ENCODE measurements at places on chromosomes 11 and 22. TPM values are rescaled to one million over a fixed set of nuclear protein-coding genes. Genes with fewer than 3 reads are reported as not detected.

Gene GGT1
- 7.6 TPM for total RNA-seq

Gene YPEL4
- not detected for total RNA-seq

Gene GLB1L2
- 0.33 TPM for total RNA-seq

GRCh38 chr11:116791002-116791812, 472 bp downstream of the APOA5 start:
- peak; percentile 56 for DNase-seq
- peaks cover 28% of the 10 kb centered on the region for H3K4me1 ChIP-seq
- H3K27ac ChIP-seq = no peak overlapping the region
- peaks cover 19% of the 10 kb centered on the region for H3K36me3 ChIP-seq
- H3K4me3 ChIP-seq = no peak overlapping the region

DNA sequence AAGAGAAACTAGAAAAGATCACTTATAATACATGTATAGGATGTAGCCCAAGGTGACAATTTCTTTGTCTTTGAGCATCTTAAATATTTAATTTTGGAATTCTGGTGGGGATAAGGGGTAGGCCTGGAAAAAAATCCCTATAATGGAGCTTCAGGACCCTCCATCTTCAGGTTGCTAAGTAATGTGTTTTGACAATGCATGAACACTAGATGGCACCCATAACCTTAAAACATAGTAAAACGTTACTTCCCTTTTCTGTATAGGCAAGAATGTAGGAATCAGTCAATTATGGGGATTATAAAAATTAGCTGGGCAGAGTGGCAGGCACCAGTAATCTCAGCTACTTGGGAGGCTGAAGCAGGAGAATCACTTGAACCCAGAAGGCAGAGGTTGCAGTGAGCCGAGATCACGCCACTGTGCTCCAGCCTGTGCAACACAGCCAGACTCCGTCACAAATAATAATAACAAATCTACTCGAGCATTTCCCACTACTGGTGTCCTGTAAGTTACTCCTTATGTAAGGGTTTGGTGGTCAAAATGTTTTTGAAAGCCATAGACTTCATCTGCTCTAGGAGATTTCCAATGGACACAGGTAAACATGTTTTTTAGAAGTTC, 541.9 kb upstream of the CCDC90B start:
- H3K4me3 ChIP-seq = no peak overlapping the region
- peaks cover 5% of the 10 kb centered on the region for H3K27me3 ChIP-seq
- peaks cover 2% of the 10 kb centered on the region for H3K4me1 ChIP-seq
- H3K27ac ChIP-seq = no peak overlapping the region

- H3K27ac ChIP-seq = no peak overlapping the region
- no peaks in the 10 kb centered on the region for H3K27me3 ChIP-seq
- no peaks in the 10 kb centered on the region for H3K36me3 ChIP-seq
- no peaks in the 10 kb centered on the region for H3K4me1 ChIP-seq
These were observed 211.1 kb upstream of the MTNR1B start for GRCh38 chr11:92758241-92758780.

- peaks cover 33% of the 10 kb centered on the region for H3K27me3 ChIP-seq
- H3K27ac ChIP-seq = no peak overlapping the region
- no peak for DNase-seq
- H3K36me3 ChIP-seq = no peaks in the 10 kb centered on the region
- H3K4me1 ChIP-seq = no peaks in the 10 kb centered on the region
- H3K4me3 ChIP-seq = no peak overlapping the region
These were observed 182.0 kb downstream of the CHST1 start for GRCh38 chr11:45483416-45483815.

GRCh38 chr22:35733036-35733435, 15.4 kb downstream of the APOL5 start:
- peaks cover 58% of the 10 kb centered on the region for H3K27me3 ChIP-seq
- no peak overlapping the region for H3K27ac ChIP-seq
- peaks cover 3% of the 10 kb centered on the region for H3K4me1 ChIP-seq
- no peak overlapping the region for H3K4me3 ChIP-seq
- no peaks in the 10 kb centered on the region for H3K36me3 ChIP-seq
- no peak for DNase-seq

- peak overlapping the region; percentile 82 for H3K4me3 ChIP-seq
- no peak for DNase-seq
- H3K27me3 ChIP-seq = peaks cover 42% of the 10 kb centered on the region
- H3K36me3 ChIP-seq = no peaks in the 10 kb centered on the region
- H3K4me1 ChIP-seq = peaks cover 19% of the 10 kb centered on the region
These were observed 1.0 kb upstream of the C11orf96 start for GRCh38 chr11:43941257-43941994.

DNA sequence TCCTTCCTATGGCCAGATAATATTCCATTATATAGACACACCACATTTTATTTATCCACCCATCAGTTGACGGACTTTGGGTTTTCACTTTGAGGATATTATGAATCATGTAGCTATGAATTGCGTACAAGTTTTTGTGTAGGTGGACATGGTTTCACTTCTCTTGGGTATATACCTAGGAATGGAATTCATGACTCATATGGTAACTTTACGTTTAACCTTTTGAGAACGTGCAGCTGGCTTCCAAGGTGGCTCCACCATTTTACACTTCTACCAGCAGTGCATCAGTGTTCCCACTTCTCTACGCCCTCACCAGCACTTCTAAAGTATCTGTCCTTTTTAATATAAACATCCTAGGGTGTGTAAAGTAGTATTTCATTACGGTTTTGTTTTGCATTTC, 112.0 kb downstream of the PLEKHA7 start:
- peak overlapping the region; percentile 74 for H3K4me3 ChIP-seq
- H3K27me3 ChIP-seq = no peaks in the 10 kb centered on the region
- DNase-seq = no peak
- no peaks in the 10 kb centered on the region for H3K36me3 ChIP-seq
- H3K27ac ChIP-seq = peak overlapping the region; percentile 92

GRCh38 chr11:119085437-119085847, 761 bp downstream of the HMBS start:
- H3K27ac ChIP-seq = peak overlapping the region; percentile 93
- peaks cover 25% of the 10 kb centered on the region for H3K36me3 ChIP-seq
- H3K4me3 ChIP-seq = peak overlapping the region; percentile 95
- peaks cover 17% of the 10 kb centered on the region for H3K4me1 ChIP-seq

DNA sequence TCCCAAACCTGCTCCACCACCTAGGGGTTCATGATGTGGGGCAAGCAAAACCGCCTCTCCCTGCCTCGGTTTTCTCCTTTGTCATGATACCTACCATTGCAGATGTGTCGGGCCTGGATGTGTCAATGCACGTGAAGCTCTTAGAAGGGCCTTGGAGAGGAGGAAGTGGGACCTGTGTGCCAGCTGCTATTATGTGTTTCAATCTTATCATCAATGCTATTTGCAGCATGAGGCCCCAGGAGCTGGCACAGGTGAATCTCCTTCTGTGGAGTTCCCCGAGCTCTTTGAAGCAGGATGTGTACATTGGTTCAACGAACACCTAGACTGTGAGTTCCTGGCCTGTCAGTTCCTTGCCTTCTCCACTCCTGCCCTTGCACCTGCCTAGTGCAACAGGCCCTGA, 331.6 kb downstream of the CTTN start:
- no peaks in the 10 kb centered on the region for H3K36me3 ChIP-seq
- no peaks in the 10 kb centered on the region for H3K27me3 ChIP-seq
- no peaks in the 10 kb centered on the region for H3K4me1 ChIP-seq
- no peak overlapping the region for H3K4me3 ChIP-seq
- no peak overlapping the region for H3K27ac ChIP-seq

- no peak for DNase-seq
- H3K4me3 ChIP-seq = no peak overlapping the region
- no peak overlapping the region for H3K27ac ChIP-seq
These were observed 71.8 kb downstream of the PIWIL4 start for GRCh38 chr11:94638902-94639373.

DNA sequence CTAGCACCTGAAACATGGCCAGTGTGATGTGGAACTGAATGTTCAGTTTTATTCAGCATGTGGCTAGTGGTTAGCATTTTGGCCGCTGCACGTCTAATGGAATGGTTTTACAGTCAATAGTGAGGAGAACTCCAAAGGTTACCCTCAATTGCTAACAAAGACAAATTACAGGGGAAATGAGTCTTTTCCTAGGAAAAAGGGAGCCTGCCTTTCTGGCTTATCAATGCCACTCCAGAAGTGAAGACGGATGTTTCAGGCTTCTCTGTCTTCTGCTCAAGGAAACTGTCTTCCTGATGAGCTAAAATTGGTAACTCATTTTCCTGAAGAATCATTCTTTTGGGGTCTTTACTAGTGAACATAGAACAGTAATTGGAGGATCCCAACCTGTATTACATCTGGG, 84.3 kb upstream of the CRTAM start:
- H3K36me3 ChIP-seq = no peaks in the 10 kb centered on the region
- DNase-seq = no peak
- no peaks in the 10 kb centered on the region for H3K27me3 ChIP-seq
- no peak overlapping the region for H3K4me3 ChIP-seq
- no peak overlapping the region for H3K27ac ChIP-seq
- H3K4me1 ChIP-seq = peaks cover 29% of the 10 kb centered on the region

DNA sequence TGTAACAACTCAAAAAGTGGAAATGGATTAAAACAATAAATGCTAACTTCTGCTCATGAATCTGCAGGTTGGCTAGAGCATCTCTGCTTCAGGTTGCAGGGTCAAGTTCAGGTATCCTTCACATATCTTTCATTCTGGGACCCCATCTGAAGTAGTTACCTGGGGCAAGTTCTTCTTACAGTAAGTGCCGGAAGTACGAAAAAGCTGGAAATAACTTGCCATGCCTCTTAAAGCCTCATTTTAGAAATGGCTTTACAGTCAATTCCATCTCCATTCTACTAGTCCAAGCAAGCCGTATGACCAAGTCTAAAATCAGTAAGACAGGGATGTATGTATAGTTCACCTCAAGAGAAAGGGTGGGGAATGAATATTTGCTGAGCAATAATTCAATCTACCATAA, 93.7 kb downstream of the FCHSD2 start:
- peaks cover 74% of the 10 kb centered on the region for H3K4me1 ChIP-seq
- peak overlapping the region; percentile 64 for H3K4me3 ChIP-seq
- no peak for DNase-seq
- peaks cover 18% of the 10 kb centered on the region for H3K36me3 ChIP-seq

GRCh38 chr22:45336971-45337431, 27.3 kb downstream of the FAM118A start:
- H3K4me1 ChIP-seq = no peaks in the 10 kb centered on the region
- H3K27me3 ChIP-seq = no peaks in the 10 kb centered on the region
- no peak overlapping the region for H3K4me3 ChIP-seq
- DNase-seq = no peak
- H3K36me3 ChIP-seq = peaks cover 83% of the 10 kb centered on the region
